Activated T-cell treated with anti-CD3 and anti-CD28 coated beads, Interleukin-2, amount 50 U/mL, for 48 hours (primary cell): ENCODE measurements at places on chromosomes 2 and 18.

DNA sequence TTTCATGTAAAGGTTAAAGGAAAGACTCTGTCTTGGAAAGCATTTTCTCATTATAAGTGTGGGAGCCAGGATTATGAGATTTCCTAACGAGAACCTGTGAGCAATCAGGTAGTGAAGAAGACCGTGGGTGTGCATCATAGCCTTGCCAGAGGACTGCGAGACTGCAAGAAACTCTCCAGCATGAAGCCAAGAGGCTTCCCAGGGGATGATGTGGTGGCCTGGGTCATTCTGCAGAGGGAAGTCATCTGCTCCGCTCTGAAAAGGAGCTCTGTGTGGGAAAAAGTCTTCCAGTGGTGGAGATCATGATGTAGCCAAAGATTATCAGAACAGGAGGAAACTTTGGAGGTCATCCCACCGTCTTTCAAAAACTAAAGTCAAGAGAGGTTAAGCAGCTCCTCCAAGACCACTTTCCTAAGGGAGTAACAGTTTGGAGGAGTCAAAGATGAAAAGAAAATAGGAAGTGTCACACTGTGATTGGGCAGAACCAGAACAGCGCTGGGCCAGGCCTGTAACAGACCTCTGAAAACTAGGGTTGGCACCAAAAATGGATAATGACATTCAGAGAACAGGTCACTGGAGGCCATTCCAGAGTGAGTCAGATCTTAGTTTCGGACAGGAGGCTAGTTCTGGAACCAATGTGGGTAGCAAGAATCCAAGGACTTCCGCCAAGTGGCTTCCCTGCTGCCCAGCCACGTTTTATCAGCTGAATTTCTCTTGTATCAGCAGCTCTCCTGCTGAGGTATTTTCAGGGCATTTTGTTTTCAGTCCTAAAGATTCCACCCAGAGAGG lies 113.0 kb downstream of the LRATD1 start:
- no peak for DNase-seq

GRCh38 chr2:28684142-28684858 lies 67.3 kb upstream of the PPP1CB start:
- DNase-seq: no peak

DNA sequence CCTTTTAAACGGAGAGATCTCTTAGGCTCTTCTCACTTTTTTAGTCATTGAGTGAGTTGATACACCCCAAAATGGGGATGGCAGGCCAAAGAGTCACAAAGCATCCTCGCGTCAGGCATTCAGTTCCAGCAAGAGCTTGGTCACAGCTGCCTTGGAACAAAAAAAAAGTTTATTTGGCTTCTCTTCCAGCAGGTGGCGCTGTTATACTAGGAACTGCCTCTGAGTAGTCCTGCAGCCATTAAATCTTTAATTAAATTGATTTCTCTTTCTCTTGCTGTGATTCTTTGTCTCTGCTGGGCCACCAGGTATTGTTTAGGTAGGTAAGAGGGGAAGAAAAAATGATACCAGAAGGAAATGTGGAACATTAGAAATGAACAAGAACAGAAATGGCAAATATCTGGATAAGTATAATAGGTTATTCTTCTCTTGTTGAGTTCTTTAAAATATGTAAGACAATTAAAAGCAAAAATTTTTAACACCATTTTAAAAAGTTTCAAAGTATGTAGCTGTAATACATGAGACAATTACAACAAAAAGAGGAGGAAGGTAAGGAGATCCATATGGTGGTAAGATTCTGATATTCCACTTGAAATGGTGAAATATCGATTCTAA lies 175.1 kb downstream of the GALNT1 start:
- peak; percentile 48 for DNase-seq

GRCh38 chr2:53448086-53448485 lies 319.5 kb upstream of the CHAC2 start:
- DNase-seq: no peak

GRCh38 chr18:50973367-50974126 lies 5.7 kb downstream of the ELAC1 start:
- DNase-seq: no peak

DNA sequence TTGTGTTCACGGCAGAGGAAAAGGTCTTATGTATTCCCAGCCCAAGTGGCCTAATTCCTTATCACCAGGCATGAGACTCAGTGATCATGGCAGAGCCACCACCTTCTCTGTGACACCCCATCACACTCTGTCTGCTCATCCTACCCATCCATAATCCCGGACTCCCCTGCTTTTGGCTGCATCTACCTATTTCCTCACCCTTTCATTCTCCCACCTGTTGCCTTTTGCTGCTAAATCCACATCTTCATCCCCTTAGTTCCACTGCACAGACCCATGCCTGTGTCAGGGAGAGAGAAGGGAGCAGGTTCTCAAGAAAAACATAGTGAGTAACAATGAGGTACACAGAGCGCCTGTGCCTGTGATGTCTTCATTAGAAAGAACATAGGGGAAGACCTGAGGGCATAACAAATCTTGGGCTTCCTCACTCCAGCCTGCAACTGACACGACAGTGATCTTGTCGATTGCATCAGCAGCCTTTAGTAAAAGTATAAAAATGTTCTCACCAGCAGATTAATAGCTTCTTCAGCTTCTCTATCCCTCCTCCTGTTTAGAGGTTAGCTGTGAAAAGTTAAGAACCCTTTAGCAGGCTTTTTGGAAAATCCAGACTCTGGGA lies 246.5 kb upstream of the SPRED2 start:
- no peak for DNase-seq

DNA sequence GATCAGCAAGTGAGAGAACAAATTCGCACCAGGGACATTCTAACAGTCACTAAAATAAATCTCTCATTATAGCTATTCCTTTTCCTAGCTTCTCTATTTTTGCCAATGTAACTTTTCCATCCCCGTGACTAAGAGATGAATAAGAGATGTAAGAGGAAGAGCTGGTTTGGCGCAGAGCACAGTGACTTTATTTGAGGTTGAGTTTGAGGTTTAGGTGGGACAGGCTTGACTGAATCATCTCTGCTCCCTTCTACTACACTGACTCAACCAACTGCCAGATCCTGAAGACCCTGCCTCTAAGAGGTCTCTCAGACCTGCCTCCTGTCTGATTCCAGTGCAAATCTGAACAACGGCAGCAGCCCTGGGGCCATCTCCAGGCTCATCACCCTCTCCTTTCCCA lies 28.0 kb downstream of the RFX8 start:
- peak; percentile 26 for DNase-seq

GRCh38 chr2:23385351-23385747 lies 370 bp downstream of the KLHL29 start:
- peak; percentile 41 for DNase-seq

DNA sequence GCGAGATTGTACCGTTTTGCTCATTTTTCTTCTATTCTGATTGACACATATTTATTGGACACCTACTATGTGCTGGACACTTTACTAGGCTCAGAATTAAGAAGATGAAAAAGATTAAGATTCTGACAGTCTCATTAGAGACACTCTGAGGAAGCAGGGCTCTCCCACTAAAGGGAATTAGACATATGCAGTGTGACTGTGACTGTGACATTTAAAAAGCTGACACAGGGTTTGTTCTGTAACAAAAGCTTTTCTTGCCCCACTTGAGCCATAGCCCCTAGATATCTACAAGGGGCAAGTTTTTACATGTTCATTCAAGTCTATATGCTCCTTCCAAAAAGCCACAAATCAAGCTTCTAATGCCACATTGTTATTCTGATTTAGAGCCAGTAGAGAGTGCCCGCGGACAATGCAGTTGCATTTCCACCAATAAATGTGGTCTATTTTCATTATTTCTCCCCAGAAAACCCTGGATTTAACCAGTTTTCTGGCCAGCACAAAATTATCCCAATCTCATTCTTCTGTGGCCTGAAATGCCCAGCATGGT lies 9.8 kb downstream of the ARHGAP25 start:
- peak; percentile 11 for DNase-seq

DNA sequence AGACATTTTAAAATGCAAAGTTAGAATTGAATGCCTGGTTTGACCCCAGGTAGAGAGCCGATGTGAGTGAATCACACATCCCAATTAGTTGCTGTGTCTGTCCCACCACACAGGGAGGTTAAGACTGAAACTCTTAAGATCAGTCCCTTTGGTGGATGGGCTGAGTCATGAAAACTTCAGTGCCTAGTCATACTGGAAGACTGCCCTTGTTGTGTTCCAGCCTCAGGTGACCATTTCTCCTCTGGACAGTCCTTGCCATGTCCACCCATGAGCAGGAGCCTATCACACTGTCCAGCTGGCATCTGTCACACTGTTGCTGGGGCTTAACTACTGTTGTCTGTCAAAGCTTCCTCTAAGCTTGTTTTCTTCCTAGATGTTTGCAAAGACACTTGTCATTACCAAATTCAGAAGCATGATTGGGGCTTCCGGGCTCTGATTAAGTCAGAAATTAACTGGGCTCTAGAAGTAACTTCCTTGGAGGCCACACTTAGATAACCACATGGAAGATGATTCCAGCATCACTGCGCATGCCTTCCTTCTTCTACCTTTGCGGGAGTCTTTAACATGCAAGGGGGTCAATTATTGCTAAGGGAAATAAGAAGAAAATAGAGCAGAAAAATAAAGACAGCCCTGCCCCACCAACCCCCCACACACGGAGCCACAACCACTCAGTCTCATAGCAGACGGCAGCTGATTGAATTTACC lies 21.3 kb downstream of the CYRIA start:
- no peak for DNase-seq

DNA sequence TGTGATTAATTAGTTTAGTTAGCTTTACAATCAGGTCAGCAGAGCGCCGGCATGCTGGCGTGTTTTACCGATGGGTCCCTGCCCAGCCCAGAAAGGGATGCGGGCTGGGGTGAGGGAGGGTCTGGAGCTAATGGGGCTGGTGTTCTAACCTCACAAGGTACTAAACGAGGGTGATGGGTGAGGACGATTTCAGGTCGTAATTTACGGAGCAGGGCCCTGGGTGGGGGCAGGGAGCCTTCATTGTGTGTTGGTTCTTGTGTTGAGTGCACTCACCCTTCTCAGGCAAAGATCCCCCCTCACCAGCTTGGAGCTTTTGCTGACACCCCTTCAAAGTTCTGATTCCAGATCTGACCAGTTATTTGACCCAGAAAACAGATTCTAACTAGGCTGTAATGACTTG lies 39.5 kb downstream of the PTGR3 start:
- no peak for DNase-seq

DNA sequence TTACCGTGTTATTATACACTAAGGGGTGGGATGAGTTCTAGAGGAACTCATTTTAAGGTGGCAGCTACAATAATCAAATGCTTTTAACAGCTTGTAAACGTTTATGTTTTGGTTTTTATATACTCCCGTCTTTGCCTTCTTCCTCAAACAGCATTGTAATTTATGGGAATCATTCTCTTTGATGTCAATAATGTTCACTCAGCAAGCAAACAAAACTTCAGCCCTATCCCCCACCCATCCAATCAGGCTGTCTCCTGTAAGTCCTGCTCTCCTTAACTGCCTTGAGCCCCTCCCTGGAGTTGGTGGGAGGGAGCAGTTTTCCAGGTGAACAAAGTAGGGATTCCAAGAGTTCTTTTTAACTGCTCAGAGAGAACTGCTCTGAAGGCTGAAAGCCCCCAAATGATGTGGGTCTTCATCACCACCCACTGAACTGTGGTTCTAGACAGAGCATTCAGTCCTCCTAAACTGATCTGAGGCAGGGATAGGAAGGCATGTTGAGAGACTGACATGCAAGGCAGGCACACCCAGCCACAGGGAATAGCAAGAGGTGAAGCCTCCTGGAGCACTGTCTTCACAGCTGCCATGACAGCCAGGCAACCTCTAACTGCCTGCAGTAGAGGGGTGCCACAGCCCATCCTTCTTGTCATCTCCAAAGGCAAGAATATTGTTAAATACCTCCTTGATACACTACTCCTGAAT lies 17.5 kb downstream of the MYO5B start:
- DNase-seq: no peak

GRCh38 chr2:43648994-43649701 lies 12.1 kb downstream of the PLEKHH2 start:
- DNase-seq: no peak

- no peak for DNase-seq
Measured at GRCh38 chr2:154912215-154912614, 213.7 kb downstream of the KCNJ3 start.

GRCh38 chr18:48161191-48161910 lies 230.9 kb upstream of the SMAD2 start:
- peak; percentile 83 for DNase-seq

- no peak for DNase-seq
Measured at GRCh38 chr2:219718066-219718465, 90.6 kb downstream of the SLC4A3 start.

DNA sequence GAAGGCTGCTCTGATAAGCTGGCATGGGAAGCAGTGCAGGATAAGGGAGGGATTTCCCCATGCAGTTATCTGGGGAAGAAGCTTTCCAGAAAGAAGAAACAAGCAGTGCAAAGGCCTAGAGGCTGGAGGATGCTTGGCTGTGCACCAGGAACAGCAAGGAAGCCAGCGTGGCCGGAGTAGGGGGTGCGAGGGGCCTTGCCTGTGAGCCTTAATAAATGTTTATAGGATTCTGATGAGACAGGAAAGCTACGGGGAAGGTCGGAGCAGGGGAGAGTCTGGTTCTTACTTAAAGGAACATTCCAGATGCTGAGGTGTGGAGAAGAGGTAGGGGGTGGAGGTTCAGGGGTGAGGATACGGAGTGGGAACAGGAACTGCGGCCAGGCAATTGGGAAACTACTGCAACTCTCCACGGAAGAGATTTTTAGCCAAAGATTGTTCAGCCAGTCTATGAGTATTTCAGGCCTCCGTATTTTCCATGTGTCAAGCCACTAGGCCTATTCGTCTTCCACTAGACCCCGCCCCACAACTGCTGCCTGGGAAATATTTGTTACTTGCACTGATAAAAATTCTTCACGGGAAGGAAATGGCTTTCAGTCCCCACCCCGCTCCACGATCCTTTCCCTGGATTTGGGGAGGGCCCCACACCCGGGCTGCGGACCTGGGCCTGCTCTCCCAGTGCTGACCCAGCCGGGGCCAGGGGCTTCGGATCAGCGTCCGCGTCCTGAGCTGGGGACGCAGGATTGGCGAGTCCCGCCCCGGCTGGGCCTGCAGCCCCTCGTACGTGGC lies 516 bp downstream of the EIF2AK2 start:
- DNase-seq: peak; percentile 62

DNA sequence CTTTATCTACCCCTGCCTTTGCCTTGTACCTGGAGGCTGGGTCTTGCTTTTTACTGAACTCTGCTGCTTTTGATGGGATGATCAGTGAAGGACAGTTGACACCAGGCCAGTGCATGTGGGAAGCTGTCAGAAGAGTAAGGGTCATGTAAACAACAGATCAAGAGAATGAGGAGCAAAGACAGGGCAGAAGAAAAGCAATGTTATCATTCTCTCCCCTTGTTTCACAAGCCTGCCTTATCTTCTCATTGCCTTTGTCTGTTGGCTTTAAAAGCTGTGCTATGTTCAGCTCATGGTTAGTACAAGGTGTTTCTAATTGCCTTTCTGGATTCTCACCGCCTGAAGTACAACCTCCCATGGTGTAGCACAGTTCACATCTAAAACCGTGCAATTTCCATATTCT lies 27.6 kb downstream of the LYPD1 start:
- DNase-seq: no peak

GRCh38 chr2:41151746-41152145 lies 699.9 kb upstream of the SLC8A1 start:
- DNase-seq: no peak
